Stomach (tissue), 19 donors: ENCODE measurements at places on chromosomes 4 and X. TPM values are rescaled to one million over a fixed set of nuclear protein-coding genes. Genes with fewer than 3 reads are reported as not detected.

GRCh38 chrX:144918936-144919335 is 328.4 kb upstream of the SPANXN1 start:
- H3K27me3 ChIP-seq = no peaks in the 10 kb centered on the region
- no peaks in the 10 kb centered on the region for H3K4me1 ChIP-seq
- H3K27ac ChIP-seq = no peak overlapping the region
- H3K4me3 ChIP-seq = no peak overlapping the region
- DNase-seq = no peak

- no peak overlapping the region for H3K27ac ChIP-seq
- no peaks in the 10 kb centered on the region for H3K4me1 ChIP-seq
- H3K36me3 ChIP-seq = peaks cover 12% of the 10 kb centered on the region
- no peak for DNase-seq
- no peak overlapping the region for H3K4me3 ChIP-seq
These were observed 48.1 kb upstream of the IL13RA1 start for GRCh38 chrX:118679290-118679689.

GRCh38 chr4:8286719-8287342 is 17.3 kb downstream of the HTRA3 start:
- no peak overlapping the region for H3K4me3 ChIP-seq
- no peak for DNase-seq
- H3K27me3 ChIP-seq = no peaks in the 10 kb centered on the region
- H3K4me1 ChIP-seq = no peaks in the 10 kb centered on the region

DNA sequence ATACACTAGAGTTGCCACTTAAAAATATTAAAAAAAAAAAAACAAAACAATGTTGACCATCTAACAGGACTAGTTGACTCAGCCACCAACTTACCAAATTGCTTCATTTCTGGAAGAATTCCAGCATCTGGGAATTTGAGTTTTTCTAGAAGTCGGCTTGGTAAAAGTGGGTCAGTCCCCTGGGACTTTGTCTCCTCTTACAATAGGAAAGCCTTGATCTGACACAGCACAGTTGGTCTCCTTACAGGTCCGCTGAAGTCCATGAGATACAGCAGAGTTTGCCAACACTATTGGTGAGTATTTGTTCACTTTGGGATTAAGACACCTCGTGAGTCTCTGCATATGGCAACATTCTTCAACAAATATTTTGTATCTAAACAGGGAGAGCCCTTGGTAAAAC is 18.2 kb upstream of the DDIT4L start:
- no peak overlapping the region for H3K4me3 ChIP-seq
- H3K27ac ChIP-seq = no peak overlapping the region
- no peak for DNase-seq
- H3K36me3 ChIP-seq = no peaks in the 10 kb centered on the region
- no peaks in the 10 kb centered on the region for H3K4me1 ChIP-seq

The GPRIN3 gene
- total RNA-seq = 12.2 TPM

DNA sequence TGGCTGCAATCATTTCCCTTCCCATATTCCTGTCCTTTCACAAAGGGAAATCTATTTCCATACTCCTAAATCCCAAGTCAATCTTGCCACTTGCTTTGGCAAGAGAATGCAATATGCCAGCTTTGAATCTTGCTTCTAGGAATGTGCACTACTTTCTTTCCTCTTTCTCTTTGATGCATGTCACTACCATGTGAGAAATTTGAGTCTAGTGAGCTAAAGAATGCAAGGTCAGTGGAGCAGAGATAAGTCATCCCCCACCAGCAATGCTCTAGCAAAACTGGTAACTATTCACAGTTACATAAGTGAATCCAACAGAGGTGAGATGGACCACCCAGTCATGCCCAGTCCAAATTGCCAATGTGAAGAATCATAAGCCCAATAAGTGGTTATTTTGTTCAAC is 910.4 kb downstream of the RAB28 start:
- H3K4me1 ChIP-seq = no peaks in the 10 kb centered on the region
- H3K36me3 ChIP-seq = no peaks in the 10 kb centered on the region

DNA sequence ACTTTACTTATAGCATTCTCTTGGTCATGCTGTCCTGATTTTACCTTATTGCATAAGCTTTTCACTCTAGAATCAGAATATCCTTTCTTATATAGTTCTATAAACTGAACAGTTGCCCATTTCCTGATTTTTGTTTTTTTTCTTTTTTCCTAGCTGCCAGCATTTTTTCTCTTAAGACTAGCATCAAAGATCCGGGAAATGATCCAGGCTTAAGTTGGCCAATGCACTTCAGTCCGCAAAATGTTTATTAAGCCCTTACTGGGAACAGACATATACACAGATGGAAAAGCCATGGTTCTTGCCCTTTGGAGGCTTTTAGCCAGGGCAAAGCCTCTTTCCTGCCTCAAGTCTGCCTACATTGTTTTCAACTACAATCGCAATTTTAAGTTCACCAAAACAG is 10.1 kb upstream of the BMP2K start:
- H3K27me3 ChIP-seq = no peaks in the 10 kb centered on the region
- DNase-seq = peak; percentile 53
- no peaks in the 10 kb centered on the region for H3K36me3 ChIP-seq
- no peak overlapping the region for H3K27ac ChIP-seq
- H3K4me3 ChIP-seq = no peak overlapping the region
- no peaks in the 10 kb centered on the region for H3K4me1 ChIP-seq

DNA sequence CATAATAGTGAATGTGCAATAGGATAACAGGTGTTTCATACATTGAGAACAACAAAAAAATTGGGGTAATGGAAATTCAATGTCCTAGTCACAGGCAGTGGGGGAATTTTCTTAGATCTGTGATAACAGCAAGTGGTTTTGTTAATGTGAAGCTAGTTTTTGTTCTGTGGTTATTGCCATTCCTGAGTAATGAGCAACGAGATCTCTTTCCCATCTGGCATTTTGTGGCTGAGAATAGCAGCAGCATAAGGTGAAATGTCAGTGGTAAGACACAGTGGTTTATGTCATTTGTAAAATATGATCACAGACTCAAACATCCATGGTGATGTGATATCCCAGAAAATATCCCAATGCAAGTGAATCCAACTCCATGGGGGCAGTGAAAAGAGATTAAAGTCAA is 497.5 kb downstream of the KCNIP4 start:
- H3K27me3 ChIP-seq = no peaks in the 10 kb centered on the region
- no peak for DNase-seq
- no peaks in the 10 kb centered on the region for H3K4me1 ChIP-seq

DNA sequence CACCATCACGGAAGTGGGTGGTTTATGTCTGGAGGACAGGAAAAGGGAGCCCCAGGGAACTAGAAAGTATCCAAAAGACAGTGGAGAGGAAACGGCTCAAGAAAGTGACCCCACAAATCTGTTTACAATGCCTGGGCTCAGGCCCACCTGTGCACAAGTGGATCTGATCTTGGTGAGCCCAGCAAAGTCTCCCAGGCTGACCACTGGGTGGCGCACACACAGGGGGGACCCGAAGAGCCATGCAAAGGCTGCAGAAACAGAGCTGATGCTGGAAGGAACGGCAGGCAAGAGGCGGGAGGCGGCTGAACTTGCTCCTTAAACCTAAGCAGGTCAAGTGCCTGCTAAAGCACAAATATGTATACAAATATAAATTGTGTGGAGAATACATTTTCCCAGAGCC is 9.6 kb downstream of the HAUS7 start:
- DNase-seq = peak; percentile 73
- no peaks in the 10 kb centered on the region for H3K4me1 ChIP-seq
- no peak overlapping the region for H3K27ac ChIP-seq
- H3K27me3 ChIP-seq = no peaks in the 10 kb centered on the region
- H3K4me3 ChIP-seq = no peak overlapping the region

DNA sequence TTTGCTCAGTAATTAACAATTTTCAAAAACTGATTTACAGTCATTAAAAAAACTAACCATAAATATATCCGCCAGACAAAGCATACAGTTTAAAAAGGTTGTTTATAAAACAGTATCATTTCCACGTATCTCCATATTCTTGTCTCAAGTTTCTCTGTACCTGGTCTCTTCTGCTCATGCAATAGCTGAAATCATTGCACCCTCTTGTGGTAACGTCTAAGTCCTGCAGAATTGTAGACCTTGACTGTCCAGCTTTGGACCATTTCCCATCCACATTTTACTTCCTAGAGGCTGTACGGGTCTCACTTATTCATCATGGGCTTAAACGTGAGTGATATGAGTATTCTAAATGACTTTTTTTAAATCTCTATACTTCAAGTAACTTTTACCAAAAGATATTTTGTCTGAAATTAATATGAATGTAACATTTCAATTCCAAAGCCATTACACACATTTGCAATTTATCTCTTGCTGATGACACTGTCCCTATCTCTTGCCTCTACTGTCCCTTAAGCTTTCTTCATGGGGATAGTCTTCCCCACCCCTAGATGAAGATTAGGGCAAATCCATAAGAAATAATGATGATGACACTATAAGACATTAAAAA is 118.5 kb downstream of the BTC start:
- DNase-seq = peak; percentile 80
- H3K4me1 ChIP-seq = no peaks in the 10 kb centered on the region
- no peak overlapping the region for H3K27ac ChIP-seq
- no peak overlapping the region for H3K4me3 ChIP-seq
- no peaks in the 10 kb centered on the region for H3K36me3 ChIP-seq

The PRR27 gene
- total RNA-seq = not detected

The SPANXD gene
- not detected for total RNA-seq

DNA sequence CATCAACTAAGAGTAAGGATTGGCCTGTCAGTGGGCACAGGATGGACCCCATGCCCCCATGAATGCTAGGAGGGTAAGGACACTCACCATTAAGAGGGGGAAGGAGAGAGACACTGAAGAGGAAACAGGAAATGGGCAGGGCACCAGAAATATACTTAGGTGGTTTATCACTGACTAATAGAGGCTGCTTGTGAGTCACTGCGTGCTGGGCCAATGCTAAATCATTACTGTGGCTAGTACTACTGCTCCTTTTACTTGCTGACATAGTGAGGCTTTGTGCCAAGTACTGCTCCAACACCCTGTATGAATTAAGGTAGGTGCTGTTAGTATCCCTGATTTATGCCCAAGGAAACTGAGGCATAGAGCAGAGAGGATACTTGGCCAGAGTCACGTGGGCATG is 130.4 kb upstream of the FRMPD4 start:
- H3K27me3 ChIP-seq = no peaks in the 10 kb centered on the region
- DNase-seq = no peak
- H3K27ac ChIP-seq = no peak overlapping the region
- H3K4me3 ChIP-seq = no peak overlapping the region

The DDX60 gene
- total RNA-seq = 4.0 TPM

The TMPRSS11D gene
- not detected for total RNA-seq

DNA sequence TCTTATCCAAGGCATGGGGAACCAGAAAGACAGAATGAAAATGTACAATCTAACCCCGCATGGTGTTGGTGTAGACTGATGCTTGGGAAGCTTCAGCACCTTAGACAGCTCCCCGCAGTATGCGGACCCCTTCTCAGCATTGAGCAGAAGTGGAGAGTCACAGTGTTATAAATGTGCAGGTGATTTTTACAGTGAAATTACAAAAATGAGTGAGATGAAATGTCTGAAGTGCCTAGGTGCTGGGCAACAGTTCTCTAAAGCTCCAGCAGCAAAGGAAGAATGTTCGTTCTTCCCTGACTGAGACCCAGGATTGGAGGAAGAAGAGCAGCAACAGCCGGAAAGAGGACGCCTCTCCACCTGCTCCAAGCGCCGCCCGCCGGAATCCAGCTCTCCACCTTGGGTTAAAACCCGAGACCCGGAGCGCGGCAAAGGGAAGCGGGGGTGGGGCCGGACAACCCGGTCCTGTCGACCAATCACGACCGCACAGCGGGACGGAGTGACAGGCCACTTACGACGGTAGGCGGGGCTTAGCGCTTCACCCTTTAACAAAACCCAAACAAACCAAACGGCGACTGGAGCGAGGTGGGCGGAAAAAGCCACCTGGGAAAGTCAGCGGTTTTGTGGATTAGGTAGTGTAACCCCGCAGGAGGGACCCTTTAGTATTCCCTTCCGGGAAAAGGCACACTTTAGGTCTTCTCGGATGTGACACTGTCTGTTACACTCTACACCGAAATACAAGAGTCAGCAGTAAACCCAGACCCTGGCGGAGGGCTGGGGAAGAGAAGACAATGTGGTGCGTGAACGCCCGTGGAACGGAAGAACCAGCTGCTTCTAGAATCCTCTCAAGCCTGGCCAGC is at the start of gene GLRA3:
Gene GLRA3, minus strand, starts transcription at position 403 of the 857 bp plus-strand sequence. CDS start 436 bp downstream, outside the sequence.
- H3K27ac ChIP-seq = no peak within 1 kb of the TSS
- no peaks in the 10 kb centered on the region for H3K36me3 ChIP-seq
- peaks cover 6% of the 10 kb centered on the region for H3K4me1 ChIP-seq
- H3K27me3 ChIP-seq = peaks cover 13% of the 10 kb centered on the region
- peak within 1 kb of the TSS; percentile 11 for H3K4me3 ChIP-seq

The CDKL2 gene
- total RNA-seq = 1.5 TPM

GRCh38 chr4:8675383-8675782 is 82.8 kb downstream of the CPZ start:
- no peak overlapping the region for H3K4me3 ChIP-seq
- peaks cover 57% of the 10 kb centered on the region for H3K27me3 ChIP-seq
- no peaks in the 10 kb centered on the region for H3K4me1 ChIP-seq
- H3K36me3 ChIP-seq = no peaks in the 10 kb centered on the region

The ZNF280C gene
- 14.7 TPM for total RNA-seq

The SLC2A9 gene
- 7.2 TPM for total RNA-seq

DNA sequence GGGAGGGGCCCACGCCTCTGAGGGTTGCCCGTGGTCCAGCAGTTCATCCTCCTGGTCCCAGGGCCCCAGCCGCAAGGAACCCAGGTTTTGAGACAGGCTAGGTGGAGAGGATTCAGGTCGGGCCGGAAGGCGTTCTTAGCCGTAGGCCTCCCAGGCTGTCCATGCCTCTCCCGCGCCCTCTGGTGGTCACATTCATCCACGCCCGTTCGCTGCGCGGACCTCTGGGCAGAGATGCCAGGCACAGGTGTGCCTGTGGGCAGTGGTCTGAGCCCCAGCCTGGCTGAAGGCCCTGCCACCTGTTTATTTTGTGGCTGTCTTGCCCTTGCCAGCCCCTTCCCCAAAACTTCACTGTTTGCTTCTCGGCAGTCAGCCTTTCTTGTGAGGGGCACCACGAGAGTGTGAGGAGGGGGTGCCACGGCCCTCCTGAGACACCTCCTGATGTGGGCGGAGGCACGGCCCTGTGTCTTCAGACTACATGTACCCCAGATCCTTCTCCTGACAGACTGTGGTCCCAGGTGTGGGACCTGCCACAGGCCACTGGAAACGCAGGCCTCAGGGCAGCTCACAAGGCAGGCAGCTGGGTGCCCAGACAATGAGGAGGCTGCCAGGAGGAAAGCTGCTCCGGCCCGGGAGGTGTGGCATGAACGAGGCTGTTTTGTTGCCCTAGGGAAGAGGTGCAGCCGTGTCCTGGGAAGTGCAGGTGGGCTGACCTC is 5.0 kb downstream of the UVSSA start:
- H3K4me1 ChIP-seq = peaks cover 37% of the 10 kb centered on the region
- H3K36me3 ChIP-seq = peaks cover 64% of the 10 kb centered on the region
- H3K27ac ChIP-seq = no peak overlapping the region
- no peaks in the 10 kb centered on the region for H3K27me3 ChIP-seq
- H3K4me3 ChIP-seq = no peak overlapping the region

The MAB21L2 gene
- not detected for total RNA-seq

The GCNA gene
- total RNA-seq = 15.6 TPM

The CT45A1 gene
- total RNA-seq = not detected
